ENCODE measurements at places on chromosomes 6 and 20.

DNA sequence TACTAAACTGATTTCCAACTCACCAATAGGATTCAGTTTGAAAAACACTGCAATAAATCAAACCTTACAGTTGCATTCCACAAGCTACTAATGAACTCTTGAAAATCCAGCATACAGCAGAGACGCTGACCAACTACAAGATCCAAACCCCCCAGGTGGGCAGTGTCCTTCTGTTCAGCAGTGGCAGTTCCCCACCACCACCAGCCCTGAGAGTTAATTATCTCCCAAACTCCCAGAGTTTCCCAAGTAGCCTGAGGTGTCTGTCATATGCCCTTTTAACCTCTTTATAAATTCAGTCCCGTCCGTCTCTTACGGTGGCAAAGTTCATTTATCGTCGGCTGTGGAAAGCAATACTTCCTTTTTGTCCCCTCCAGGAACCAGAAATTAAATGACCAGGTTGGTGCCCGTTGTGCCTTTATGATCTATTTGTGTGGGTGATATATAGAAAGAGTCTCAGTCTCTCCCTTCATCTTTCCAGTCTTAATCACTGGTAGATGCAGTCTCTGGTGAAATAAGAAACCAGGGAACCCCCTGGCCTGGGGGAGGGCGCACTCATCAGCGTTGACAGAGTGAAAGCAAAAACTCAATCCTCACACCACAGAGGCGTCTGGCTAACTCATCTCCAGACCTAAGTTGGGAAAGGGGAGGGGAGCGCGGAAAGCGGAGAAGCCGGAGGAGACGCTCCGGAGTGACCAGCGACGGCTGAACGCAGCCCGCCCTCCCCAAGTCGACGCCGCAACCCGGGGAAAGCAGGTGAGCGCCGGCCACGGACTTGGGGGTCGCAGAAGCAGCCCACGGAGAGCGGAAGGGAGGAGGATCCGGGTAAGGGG, 717 bp downstream of the MRPL14 start:
- DNase-seq: peak; percentile 64

DNA sequence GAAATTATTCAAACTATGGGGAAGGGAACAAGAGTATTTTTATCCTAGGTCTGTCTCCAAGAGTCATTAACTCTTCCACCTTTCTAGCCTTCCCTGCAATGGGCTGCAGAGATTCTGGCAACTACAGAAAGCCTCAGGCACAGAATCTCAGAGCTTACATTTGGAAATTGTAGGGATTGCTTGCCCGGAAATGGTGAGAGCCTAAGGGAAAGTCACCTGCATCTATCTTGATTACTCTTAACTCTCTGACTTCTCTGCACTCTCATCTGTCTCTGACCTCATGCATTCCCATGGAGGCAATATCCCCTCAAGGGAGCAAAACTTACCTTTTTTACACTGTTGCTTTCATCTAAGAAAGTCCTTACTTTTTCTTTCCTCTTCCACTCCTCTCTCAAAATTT, 513.2 kb upstream of the MARCKS start:
- no peak for DNase-seq

- DNase-seq: no peak
These were observed 2.2 kb downstream of the CBLN4 start for GRCh38 chr20:56002908-56003800.

DNA sequence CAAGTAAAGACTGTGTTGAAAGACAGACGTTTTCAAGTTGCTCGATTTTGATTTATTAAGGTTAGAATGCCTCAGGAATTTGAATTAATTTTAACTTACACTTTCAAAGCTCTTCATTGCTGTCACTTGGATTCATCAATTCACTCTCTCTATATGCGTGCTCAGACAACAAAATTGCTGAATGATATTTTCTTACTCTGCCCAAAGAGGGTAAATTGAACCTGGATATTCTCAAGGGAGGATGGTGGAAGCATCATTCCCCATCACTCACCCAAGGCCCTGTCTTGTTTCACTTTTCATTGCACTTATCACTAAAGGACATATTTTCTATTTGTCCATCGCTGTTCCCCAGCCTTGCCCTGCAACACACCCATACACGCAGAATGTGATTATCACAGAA, 102.3 kb downstream of the PDE7B start:
- DNase-seq: no peak

GRCh38 chr6:143536866-143537691, 25.6 kb upstream of the FUCA2 start:
- DNase-seq: peak; percentile 23

DNA sequence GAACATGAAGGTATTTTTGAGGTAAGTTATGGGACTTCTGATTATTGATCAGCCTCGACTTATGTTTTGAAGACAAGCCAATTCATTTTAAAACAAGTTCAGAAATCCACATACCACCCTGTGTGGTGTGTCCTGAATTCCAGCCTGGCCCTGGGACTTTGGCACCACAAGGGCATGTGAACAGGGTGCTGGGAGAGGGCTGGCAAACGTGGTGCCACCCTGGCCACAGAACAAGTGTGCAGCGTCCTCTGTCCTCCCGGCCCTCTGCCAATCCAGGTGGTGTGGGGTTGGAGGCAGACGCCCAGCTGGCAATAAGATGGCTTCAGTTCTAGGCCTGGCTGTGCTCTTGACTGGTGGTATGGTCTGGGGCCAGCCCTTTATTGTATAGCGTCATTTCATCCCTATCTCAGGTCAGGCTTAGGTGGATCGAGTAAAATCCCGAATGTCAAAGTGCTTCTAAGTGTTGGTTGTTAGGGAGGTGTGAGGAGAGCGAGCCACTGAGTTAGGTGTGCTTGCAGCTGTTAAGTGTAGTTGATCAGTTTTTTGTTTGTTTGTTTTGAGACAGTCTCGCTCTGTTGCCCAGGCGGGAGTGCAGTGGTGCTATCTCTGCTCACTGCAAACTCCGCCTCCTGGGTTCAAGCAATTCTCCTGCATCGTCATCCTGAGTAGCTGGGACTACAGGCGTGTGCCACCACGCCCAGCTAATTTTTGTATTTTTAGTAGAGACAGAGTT, 84.2 kb downstream of the RNF144B start:
- DNase-seq: no peak

DNA sequence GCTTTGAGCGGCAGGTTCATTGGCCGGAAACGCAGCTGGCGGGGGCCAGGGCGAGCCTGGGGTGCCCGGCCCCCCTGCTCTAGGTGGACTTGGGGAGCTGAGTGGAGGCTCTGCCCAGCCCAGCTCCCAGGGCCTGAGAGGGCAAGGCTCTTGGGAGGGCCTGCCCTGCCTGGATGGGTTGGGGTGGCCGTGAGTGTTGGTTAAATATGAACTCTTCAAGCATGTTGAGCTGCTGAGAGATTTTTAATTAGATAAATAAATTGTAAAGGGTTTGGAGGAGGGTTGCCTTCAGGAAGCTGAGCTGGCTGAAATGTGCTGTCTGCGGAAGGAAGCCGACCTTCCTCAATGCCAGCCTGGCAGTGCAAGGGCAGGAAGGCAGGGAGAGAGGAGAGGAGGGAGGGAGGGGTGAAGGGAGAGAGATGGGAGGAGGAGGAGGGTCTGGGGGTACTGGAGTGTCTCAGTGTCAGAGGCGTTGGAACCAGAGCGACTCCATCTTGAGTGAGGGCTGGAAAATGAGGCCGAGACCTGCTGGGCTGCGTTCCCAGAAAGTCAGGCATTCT, 39.4 kb upstream of the PMEPA1 start:
- no peak for DNase-seq

- DNase-seq: no peak
These were observed 913.8 kb upstream of the FLRT3 start for GRCh38 chr20:15251171-15251570.

DNA sequence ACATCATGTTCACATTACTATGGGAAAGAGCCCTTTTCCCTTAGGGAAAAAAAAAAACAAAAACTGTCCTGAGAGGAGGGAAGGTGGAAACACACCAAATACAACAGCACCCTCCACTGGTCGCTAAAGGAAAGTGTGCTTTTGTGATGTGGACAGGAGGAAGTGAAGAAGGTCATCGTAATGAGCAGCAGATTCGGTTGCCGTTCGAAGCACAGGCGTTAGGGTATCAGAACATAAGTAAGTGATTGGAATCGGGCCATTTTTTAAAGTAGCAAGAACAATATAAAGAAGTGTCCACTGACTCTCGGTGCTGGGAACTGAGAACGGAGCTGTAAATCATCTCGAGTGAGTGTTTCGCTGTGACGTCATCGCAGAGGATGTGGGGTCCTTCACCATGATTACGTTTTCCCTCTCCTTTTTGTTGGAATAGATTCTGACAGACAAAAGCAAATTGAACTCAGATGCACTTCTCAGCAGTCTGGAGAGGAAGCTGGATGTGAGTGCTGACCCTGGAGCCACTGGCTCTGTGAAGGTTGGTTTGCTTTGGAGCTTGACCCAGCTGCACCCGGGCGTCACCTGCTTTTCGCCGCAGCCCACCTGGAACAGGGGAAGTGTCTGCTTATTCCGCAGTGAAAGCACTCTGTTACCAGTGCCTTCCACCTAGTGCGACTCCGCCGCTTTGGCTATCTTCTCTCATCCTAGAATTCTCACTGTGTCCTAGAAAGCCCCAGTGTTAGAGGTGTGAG, 203.6 kb upstream of the GMDS start:
- no peak for DNase-seq

- no peak for DNase-seq
These were observed 9.5 kb upstream of the ATRN start for GRCh38 chr20:3461211-3461771.

DNA sequence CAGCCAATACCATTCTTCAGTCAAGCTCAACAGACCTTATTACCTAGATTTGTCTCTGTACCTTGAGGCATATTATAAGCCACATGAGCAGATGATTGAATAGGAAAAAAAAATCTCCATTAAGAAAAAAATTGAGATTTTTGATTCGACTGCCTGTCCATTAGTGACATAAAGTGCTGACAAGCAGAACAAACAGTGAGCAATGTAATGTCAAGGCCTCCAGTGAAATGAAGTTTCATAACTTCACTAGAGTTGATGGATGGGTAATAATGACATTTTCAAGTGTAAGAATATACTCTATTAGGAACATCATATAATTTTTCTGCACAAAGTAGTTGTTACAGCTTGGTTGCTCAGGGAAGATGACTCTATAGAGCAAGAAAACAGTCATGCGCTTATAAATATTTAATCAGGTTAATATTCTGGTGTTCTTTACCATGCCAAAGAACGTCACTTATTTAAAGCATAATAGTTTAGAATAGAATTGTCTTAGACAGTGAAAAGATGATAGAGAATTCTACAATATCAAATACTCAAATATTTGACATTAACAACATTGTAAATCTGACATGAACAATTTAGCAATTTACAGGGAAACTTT, 783.7 kb downstream of the EPHA7 start:
- no peak for DNase-seq

GRCh38 chr6:53069427-53069826, 4.2 kb downstream of the FBXO9 start:
- no peak for DNase-seq

DNA sequence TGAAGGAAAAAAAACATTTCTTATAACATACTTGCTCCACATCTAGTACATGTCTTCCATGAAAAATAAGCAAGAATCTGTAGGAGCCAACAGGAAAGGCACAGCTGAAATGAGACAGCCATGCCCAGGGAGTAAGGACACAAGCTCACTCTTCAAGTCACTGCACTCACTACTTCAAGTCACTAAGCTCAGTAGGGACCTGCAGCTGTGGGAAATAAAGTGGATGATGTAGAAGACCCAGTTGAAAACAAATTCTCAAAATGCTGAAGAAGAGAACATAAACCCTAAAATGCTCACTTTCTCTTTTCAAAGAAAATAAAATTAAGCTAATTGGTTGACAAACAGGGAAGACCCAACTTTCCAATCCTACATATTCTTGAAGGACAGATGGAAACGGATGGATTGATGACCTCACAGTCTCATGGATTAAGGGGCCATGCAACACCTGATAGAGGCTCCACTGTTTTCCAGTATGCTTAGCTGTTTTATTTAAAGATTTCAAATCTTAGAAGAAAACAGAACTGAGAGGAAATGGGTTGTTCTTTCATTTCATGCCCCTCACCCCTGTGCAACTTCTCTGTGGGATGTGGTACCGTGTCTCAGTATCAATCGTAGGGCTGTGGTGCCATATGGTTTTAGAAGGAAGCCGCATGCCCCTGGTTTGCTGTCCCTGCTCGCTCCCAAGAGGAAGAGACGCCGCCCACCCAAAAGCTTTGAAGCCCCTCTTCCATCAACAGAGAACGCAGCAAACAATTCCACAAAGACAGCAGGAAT, 133.3 kb downstream of the WDR27 start:
- DNase-seq: no peak

GRCh38 chr6:1612974-1613306, 3.2 kb downstream of the FOXC1 start:
- DNase-seq: no peak

GRCh38 chr20:52142757-52143156, 48.8 kb downstream of the ZFP64 start:
- DNase-seq: no peak

- DNase-seq: no peak
These were observed 173.2 kb upstream of the SOX4 start for GRCh38 chr6:21420146-21420878.

DNA sequence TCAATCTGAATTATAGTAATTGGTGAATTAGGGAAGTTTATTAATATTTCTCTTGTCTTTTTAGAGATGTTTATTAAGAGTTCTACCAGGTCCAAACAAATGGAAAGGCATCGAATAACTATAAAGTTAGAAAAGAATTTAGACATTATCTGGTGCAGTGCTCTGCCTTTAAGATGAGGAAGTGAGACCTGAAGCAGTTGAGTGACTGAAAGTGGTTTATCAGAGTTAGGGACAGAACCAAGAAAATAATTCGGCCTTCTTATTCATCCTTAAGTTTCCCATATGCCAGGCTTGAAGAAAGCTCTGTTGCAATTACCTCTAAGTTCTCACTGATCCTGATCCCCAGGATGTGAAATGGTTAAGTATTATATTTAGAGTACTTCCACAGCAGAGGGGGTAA, 94.2 kb upstream of the FLRT3 start:
- no peak for DNase-seq

DNA sequence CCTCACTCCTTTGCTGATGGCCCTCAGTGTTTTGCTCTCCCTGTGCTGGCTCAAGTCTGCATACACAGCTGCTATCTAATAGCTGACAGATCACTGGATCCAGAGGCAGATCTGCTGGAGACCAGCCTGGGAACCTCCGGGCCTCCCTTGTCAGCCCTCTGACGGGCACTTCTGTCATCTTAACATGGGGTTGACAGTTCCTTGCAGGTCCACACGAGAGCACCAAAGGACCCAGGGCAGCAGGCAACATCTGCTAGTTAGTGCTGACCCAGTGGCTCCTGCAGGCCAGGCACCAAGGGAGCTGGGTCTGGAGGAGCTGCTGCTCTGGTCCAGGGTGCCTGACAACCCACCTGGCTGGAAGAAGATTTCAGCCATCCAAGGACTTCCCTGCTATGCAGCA, 208.1 kb downstream of the UST start:
- no peak for DNase-seq

DNA sequence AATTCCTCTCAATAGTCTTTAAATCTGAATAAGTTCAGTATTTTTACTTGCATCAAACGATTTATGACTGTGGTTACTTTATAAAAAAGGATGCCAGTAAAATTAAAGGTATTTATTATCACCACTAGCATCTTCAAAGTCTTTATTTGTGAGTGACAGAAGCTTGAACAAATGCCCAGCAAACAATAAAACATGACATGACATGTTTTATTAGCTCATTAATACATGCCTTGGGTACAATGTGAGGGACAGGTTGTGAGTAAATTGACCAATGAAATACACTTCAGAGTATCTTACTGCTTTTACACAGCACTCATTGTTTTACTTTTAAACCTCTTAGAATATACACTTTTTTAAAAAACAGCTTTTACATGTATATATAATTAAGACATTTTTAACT, 113.4 kb upstream of the BEND3 start:
- DNase-seq: no peak

GRCh38 chr20:47818016-47818415, 32.7 kb upstream of the SULF2 start:
- no peak for DNase-seq

GRCh38 chr20:768426-768978, at the start of gene SLC52A3:
TSS of gene SLC52A3 (minus strand) at chr20:768500. CDS start at chr20:765774, 2,726 bp downstream.
- DNase-seq: no peak
